ENCODE measurements at places on chromosomes 1 and 21. TPM values are rescaled to one million over a fixed set of nuclear protein-coding genes. Genes with fewer than 3 reads are reported as not detected.

SPOCD1 gene
- total RNA-seq: 23.9 TPM

HCRTR1 gene
- total RNA-seq: not detected

GRCh38 chr21:31795992-31796391 lies 64.1 kb upstream of the SCAF4 start:
- DNase-seq: no peak

GRCh38 chr1:211200311-211200710 lies 58.9 kb upstream of the RCOR3 start:
- DNase-seq: no peak

PTCH2 gene
- 0.63 TPM for total RNA-seq

- no peak for DNase-seq
Observed at GRCh38 chr1:108715932-108716331, 3.2 kb downstream of the FNDC7 start.

GRCh38 chr21:46020581-46020980 lies 39.0 kb downstream of the COL6A1 start:
- no peak for DNase-seq
